ENCODE measurements at places on chromosomes 6 and 20.
A peak's percentile ranks its signal among the peaks of the same experiment; 100 is the strongest.

- no peak for DNase-seq
Observed at GRCh38 chr6:54706844-54707605, 139.5 kb upstream of the FAM83B start.

DNA sequence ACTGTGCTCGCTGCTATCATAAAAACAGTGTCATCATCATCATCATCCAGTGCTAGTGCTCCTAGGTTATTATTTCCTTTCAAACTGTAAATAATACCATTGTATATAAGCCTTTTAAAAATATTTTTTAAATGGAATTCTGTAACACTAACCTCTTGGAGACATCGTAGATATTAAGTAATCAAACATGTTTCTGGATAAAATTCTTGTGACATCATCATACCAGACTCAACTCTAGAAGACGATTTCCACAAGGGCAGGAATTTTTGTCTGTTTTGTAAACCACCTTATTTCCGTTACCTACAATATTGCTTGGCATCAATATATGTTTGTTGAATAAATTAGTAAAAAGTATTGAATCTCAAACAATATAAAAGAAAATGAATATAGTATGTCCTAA is 40.4 kb downstream of the EPB41L2 start:
- no peak for DNase-seq

GRCh38 chr6:122871079-122871478 is 82.0 kb downstream of the SMPDL3A start:
- DNase-seq = no peak

DNA sequence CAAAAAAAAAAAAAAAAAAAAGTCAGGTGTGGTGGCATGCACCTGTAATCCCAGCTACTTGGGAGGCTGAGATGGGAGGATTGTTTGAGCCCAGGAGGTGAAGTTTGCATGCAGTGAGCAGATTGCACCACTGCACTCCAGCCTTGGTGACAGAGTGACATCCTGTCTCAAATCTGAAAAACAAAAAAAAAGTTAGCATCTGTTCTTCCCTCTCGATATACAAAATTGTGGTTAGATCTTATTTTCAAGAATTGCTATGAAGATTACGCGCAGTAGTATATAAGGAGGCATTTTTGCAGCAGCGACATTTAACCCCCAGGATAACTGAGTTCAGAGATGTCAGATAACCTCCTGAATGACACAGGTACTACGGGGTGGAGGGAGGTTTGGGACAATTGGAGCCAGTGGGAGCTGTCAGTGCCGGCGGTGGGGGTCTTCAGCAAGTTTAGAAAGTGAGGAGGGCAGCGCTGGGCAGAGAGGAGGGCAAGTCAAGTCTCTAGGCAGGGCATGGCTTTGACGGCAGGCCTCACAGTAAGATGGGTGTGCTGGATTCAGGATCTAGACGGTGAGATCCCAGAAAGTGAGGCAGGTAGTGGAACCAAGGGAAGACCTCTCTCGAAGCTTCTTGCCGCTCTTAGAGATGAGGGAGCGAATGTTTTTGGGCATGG is 26.2 kb upstream of the MRPS18A start:
- DNase-seq = no peak

DNA sequence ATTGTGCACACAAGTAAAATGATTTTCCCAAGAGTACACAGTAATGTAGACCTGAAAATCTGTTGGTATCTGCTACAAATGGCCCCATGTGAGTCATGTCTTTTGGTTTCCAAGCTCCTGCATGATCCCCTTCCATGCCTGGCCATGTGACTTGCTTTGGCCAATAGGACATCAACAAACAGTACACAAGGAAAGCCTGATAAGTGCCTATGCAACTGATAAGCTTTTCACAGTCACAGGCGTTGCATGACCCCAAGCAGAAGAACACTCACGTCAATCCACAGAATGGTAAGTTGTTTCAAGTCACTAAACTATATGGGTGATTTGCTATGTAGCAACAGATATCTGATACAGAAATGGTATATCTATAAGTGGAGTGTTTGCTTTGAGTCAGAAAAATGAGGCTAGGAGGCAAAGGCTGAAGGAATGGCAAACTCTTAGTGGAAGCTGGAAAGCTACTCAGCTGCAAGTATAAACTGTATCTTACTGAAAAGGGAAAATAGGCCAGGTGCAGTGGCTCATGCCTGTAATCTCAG is 160.1 kb upstream of the BEND3 start:
- DNase-seq = no peak

DNA sequence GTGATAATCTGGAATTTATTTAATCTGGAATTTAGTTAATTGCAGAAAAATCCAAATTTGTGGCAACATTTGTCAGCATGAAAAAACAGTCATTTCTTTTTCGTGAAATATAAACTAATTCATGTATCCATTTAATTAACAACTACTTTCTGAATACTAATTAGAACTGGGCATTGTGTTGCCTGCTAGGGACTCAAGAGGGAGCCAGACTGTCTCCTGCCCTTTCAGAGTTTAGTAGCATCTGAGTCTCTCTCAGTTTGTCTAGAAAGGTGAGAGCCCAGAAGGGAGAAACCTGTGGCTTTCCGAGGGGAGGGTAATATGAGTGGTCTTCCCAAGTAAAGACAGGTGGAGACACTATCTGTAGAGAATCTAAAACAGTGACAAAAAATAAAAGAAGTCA is 210.9 kb upstream of the HDDC2 start:
- DNase-seq = no peak

DNA sequence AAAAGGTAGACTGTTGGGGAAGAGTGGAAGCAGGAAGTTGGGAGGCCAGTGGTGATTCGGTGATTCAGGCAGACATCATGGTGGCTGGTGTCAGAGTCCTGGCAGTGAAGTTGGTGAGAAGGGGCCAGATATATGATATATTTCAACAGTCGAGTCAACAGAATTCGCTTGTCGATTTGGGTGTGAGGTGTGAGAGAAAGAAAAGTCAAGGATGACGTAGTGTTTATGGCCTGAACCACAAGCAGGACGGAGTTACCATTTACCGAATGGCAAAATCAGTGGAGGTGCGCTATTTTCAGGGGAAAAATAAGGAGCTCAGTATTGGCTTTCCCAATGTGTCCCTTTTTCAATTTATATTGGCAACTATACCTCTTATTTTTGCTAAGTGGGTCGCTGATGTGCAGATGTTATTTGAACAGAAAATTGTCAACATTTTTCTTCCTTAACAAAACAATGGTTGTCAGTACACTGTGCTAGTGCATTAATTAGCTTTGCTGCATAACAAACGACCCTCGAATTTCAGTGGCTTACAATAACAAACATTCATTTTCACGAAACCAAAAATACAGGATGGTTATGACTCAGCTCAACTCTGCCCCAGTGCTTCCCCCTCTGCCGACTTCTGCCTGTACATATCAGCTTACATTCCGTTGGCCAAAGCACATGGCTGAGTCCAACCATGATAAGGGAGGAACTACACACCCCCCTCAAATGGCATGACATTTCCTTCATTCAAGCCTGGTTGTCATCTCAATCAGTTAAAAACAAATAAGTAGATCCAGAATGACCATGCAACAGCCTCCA is 255.0 kb upstream of the ZFP64 start:
- no peak for DNase-seq

- no peak for DNase-seq
Observed at GRCh38 chr20:47295921-47296426, 60.5 kb downstream of the ZMYND8 start.

DNA sequence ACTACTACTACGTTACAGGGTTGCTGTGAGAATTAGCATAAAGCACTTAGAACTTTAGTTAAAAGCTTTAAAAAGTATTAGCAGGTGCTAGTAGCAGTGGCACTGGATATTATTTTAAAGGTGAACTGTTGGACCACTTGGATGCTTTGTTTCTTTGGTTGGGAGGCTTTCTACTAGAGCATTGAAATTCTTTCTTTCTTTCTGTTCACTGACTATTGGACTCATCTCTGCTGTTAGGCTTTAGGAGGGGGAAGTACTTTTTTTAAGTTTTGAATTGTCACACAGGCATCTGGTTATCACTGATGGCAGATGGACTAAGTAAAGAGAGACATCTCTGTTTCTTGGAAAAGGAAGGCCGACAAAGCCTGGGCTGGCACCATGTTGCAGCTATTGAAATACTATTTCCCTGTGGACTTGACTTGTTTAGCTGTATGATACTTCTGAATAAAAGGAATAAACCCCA is 4.8 kb downstream of the TBPL1 start:
- DNase-seq = no peak

- no peak for DNase-seq
Observed at GRCh38 chr6:29742127-29742526, 18.9 kb downstream of the HLA-F start.

- DNase-seq = no peak
Observed at GRCh38 chr6:66478705-66479104, 771.7 kb upstream of the EYS start.

DNA sequence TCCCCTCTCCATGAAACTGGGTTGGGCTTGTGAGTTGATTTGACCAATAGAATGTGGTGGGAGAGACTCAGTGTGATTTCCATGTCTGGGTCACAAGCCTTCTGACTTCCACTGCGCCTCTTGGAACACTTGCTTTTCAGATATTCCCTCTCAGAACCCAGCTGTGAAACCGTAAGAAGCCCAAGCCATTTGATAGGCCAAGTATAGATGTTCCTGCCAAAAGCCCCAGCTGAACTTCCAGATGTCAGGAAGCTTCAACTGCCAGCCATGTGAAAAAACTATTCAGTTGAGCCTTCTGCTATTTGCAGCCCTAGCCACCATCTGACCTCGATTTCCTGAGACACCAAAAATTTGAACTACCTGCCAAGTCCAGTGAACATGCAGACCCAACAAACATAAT is 387.8 kb upstream of the GJE1 start:
- DNase-seq = no peak

GRCh38 chr20:34043025-34043424 is 49.3 kb downstream of the RALY start:
- no peak for DNase-seq

DNA sequence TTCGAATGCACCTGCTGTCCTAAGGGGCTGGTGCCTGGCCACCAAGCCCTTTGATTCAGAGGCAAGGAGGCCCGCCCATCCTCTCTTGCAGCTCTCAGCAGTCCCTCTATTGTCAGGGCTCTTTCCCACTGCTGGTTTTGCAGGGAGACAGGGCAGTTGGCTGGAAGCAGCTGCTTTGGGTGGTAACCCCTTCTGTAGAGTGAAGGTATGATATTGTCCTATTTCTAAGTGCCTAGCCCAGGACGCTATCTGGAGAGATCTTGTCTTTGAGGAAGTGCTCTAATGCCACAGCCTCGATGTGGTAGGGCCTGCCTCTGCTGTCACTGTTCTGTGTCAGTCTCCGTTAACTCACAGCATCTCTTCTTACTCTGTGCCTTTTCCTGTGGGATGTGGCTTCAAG is 5.6 kb downstream of the PLCG1 start:
- peak; percentile 3 for DNase-seq

DNA sequence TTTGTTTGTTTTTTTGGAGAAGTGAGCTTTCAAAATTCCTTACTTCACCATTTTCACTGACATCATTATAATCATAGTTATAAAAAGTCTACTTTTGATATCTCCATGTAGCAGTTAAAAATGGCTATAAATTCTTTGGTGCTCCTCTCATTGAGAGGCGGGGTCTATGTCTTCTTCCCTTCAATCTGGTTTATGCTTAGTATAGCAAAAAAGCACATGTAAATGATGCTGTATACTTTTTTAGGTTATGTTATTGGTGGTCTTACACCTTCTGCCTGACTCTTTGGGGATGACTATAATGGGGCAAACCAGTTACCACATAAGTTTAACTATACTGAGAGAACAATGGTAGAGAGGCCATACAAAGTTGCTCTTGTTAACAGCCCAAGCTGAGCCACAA is 289.6 kb downstream of the EPM2A start:
- no peak for DNase-seq

DNA sequence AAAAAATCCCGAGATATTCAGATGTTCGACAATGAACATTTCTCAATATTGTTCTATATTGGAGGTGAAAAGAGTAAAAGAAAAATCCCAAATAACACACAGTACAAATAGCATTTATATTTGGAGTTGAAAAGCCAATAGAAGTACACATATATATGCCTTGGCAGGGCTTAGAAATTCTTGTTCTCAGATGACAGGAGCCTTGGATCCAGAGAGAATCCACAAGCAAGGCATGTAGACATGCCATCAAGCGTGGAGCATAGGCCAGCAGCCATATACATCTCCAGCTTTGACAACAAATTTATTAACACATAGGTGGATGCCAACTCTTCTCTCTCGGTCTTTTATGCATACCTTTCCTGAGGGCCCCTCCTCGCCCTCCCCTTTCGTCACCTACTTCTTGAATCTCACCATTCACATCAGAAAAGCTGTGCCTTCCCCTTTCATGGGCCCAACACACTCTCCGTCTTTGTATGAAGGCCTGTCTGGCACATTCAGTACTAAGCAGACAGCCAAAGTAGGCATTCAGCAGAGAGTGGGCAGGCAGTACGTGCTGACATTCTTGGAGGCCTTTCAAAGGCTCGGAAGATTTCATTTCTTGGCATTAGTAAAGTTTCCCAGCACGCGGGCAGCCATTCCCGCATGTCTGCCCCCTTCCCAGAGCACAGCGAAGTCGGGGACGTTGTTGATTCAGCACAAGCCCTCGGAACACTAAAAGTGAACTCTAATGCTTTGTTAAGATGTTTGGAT is 18.2 kb downstream of the NEDD9 start:
- DNase-seq = no peak

DNA sequence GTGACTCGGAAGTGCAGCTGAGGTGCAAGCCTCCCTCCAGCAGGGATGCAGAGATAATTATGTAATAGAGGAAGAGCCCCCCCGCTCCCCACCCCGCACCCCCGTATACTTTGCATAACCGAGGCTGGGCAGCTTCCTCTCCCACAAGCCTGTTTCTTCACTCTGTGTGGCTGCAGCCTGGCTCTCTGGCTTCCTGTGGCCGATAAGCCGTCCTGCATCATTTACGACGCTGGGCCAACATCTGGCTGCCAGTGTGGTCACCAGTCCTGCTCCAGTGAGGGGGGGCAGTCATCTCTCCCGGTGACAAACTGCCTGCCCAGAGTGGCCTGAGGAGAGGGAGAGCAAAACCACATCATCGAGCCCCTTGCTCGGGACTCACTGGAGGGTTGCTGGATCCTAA is 59.2 kb downstream of the RBM38 start:
- no peak for DNase-seq

- no peak for DNase-seq
Observed at GRCh38 chr6:155448668-155449449, 6.8 kb downstream of the NOX3 start.

DNA sequence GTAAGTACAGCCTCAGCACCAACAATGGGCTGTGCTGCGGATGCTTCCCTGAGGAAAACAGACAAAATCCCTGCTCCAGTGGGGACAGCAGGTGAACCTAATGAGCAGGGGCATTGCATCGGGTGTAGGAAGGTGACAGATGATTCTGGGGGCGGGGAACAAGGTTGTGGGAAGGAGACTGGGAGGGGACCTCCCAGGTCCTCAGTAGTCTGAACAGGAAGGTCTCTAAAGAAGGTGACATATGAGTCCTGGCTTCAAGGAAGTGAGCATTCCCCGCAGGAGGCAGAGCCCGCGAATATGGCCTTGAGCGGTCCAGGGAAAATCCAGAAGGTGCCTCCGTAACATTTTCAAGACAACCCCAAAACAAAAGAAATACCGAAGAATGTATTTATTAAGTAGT is 19.4 kb downstream of the ULBP1 start:
- no peak for DNase-seq

Measured in NCI-H187 treated with DMSO at 0.1 percent for 48 hours (cell line).